ENCODE measurements at places on chromosomes 7 and 10.

GRCh38 chr10:3274414-3274813, 101.8 kb upstream of the PITRM1 start:
- no peak for DNase-seq

- DNase-seq: no peak
Observed at GRCh38 chr7:132782777-132783640, 206.7 kb upstream of the PLXNA4 start.

DNA sequence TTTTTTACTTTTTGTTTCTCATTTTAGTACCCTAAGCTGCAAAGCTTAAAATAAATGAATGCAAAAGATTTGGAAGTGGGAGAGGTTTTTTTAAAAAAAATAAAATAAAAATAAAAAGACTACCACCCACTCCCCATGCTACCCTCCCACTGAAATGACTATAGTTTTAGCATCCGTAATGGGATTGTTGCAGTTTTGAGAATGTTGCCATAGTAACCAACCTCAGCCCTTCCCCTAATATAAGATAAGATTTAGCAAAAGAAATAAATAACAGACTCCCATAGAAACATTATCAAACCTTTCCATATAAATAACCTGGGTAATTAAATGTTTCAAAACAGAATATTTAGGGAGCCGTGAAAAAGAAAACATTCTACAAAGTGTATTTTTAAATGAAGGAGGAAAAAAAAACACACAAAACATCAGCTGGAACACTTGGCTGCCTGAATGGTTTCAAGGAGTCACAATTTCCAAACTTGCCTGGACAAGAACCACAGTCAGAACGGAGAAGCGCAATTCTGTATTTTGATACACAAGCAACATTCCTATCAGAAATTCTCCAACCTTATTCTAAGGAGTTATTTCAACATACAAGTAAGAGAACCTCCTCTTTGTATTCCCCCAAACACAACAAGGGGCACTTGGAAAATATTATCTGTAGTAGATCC, 57.4 kb downstream of the DGKI start:
- no peak for DNase-seq

GRCh38 chr10:1202343-1202742, 146.2 kb downstream of the WDR37 start:
- peak; percentile 34 for DNase-seq

- DNase-seq: no peak
Observed at GRCh38 chr10:121570315-121570714, 27.9 kb downstream of the FGFR2 start.

DNA sequence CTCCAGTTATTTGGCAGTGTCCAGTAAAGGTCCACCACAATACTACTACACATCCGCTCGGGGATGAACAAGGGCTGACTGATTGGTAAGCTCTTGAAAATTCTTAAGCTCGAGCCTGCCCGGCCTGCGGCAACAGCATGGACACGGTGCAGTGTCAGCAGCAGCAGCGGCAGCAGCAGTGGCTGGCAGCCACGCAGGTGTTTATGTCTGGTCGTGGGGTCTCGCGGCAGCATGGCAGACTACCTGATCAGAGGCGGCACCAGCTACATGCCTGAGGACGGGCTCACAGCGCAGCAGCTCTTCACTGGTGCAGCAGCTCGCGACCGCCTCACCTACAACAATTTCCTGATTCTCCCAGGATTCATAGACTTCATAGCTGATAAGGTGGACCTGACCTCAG, 19.6 kb upstream of the TRIM24 start:
- no peak for DNase-seq

- no peak for DNase-seq
Observed at GRCh38 chr10:51860257-51860656, 160.9 kb upstream of the CSTF2T start.

DNA sequence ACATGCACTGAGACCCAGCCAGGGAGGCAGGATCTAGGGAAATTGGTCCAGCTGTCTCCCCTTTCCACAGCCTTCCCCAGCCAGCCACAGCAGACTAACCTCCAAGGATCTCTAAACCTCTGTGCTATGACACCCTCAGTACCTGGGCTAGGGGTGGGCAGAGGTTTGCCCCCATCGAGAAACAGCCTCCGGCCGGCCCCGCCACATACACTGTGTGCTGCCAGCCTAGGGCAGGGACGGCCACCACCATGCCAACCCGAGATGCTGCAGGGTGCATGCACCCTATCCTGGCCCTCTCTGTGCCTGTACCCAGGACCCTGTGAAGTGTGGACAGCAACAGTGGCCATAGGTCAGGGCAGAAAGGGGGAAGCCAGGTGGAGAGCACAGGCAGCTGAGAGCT, 58.1 kb downstream of the PARP12 start:
- DNase-seq: no peak

Measured in left forelimb (tissue), 1 donor.